Stimulated activated CD4-positive, alpha-beta T cell treated with anti-CD3 and anti-CD28 coated beads, Interleukin-1b, Interleukin-23, amount 100 ng/mL, for 1 hour (primary cell): ENCODE measurements at places on chromosomes 4 and X.

DNA sequence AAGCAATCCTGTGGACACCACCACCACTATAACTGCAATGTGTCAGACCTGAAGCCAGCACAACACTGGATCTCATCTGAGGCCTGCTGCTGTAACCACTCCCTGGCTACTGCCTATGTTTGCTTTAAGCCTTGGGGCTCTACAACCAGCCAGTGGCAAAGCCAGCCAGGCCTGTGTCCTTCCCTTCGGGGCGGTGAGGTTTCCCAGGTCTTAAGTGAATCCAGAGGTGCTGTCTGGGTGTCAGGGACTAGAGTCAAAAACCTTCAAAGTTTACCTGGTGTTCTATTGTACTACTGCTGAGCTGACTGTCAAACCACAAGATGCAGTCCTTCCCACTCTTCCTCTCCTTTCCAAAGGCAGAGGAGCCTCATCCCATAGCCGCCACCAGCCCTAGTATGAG lies 750.5 kb downstream of the FAM133A start:
- DNase-seq, result no peak

GRCh38 chrX:96792047-96792446 lies 91.7 kb upstream of the RPA4 start:
- DNase-seq, result no peak

GRCh38 chr4:13701937-13702446 lies 74.5 kb upstream of the BOD1L1 start:
- no peak for DNase-seq

DNA sequence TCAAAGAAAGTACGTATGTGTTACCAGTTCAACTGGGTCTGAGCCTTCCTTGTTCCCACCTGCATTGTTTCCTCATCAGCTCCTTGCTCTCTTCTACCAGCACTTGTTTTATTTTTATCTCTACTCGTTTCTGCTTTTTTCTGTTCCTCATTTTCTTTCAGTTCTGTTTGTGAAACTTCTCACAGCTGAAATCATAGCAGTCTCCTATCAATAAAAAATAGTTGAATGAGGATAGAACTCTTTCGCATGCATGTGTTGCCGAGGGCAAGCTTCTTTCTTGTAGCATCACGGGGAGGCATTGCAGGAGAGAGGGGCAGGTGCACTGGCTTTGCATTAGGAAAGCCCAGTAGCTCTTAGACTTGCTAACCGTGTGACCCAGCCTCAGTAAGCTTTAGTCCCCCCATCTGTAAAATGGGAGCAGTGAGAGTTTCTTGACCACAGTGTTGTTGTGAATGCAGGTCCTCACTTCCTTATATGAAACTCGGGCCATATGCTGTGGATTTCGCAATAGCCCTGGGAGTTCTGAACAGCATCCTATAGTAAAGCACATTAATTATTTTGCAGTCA lies 24.7 kb downstream of the OFD1 start:
- DNase-seq, result no peak

GRCh38 chr4:175127314-175127713 lies 209.2 kb downstream of the ADAM29 start:
- no peak for DNase-seq

DNA sequence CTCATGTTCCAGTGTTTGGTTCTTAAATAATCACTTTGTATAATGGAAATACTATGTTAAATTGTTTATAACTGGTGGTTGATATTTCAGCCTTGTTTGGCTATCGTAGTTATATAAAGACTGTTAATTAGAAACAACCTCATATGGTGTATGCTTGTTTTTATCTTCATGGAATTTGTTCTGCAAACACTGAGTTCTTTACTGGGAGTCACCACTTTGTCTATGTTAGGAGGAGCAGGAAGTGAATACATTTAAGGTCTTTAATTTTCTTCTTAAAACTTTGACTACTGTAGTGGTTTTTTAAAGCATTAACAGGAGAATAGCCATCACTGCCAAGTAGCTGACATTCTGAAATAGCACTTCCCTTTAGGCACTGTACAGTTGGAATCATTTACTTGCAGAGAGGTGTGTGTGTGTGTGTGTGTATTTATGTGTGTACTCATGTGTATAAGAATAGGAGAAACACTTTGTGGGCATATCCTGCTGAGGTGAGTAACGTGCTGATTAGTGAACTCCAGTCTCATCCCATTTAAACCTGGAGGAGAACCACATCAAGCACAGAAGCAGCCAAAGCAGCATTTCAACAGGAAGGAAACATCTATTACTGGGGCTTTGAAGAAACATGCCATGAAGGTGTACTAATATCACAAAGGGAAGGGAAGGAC lies 37.8 kb downstream of the TET2 start:
- DNase-seq, result no peak

DNA sequence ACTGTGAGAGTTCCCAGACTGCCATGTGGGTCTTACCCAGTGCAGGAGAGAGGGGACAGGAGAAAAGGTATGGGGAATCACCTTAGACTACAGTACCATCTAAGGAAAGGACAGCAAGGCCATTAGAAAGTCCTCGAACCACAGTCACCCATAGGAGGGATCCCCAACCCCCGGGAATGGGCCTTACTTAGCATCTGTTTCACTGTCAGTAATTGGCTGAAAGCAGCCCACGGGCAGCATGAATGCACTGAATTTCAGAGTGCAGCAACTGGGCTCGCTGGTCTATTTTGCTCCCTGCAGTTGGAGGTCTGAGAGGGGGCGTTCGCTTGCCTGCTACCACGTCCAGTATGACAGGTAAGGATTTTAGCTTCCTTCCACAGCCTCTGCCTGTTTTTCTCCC lies 50.4 kb upstream of the KLHL8 start:
- no peak for DNase-seq

DNA sequence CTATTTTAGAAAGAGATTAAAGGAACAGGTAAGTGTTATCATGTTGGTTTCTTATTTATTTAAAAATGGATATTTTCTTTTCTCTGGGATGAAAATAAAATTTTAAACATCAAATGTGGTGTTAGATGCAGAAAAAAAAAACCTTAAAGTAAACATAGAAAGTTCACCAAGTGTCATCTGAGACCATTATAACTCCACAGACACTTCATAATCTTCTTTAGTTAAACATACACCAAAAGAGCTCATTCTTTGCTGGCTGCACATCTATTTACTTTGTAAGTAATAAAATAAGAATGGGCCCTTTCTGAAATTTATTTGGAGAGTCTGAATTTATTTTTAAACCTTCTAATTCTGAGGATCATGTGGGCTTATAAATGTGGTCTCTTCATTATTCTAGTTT lies 460.7 kb upstream of the CTSO start:
- no peak for DNase-seq

DNA sequence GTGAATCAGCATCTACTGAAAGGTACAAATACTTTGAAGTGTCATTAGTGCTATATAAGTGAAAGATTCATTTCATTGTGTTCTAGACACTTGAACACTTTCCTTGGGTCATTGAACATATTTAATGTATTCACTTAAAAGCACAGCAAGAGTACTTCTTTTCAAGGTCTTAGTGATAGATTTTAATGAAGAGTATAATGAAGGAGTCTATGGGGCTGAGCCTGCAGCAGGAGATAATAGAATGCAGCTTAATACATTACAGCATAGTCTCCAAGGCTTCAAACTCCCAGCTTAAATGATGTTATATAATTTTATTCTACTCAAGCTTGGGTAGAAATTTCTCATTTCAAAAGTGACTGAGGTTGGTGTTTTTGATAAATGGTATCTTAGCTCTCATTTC lies 66.1 kb upstream of the VEGFC start:
- no peak for DNase-seq

DNA sequence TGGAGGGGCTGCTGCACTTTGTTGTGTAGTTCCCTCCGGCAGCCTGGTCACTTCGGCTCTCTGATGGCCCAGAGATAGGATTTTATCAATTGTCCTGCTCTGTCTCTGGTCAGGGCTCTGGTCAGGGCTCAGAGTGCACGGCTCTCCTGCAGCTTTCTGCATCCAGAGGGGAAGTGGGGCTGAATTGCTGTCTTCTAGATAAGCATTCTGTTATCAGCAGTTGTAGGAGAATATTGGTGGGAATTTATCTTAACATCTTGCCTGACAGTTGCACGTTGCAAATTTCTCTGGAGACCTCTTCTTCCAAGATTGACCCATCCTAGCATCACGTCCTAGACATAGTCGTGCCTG lies 62.8 kb downstream of the FAM193A start:
- no peak for DNase-seq

- no peak for DNase-seq
These were observed 363.0 kb downstream of the FAT4 start for GRCh38 chr4:125677665-125678307.

- no peak for DNase-seq
These were observed 26.6 kb upstream of the SNCA start for GRCh38 chr4:89863533-89863932.

DNA sequence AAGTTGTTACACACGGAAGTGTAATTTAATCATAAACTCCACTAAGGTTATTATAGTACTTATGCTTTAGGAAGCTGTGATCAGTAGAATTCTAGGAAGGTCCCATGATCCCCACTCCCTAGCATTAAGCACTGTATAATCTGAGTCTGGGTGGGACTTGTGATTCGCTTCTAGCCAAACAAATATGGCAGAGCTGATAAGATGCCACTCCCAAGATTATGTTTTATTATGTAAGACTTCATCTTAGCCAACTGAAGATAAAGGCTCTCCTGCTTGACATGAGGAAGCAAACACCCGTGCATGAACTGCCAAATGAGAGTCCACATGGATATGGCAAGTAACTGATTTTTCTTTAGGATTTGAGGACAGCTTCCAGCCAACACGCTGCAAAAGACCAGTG lies 186.4 kb upstream of the NDST3 start:
- no peak for DNase-seq

DNA sequence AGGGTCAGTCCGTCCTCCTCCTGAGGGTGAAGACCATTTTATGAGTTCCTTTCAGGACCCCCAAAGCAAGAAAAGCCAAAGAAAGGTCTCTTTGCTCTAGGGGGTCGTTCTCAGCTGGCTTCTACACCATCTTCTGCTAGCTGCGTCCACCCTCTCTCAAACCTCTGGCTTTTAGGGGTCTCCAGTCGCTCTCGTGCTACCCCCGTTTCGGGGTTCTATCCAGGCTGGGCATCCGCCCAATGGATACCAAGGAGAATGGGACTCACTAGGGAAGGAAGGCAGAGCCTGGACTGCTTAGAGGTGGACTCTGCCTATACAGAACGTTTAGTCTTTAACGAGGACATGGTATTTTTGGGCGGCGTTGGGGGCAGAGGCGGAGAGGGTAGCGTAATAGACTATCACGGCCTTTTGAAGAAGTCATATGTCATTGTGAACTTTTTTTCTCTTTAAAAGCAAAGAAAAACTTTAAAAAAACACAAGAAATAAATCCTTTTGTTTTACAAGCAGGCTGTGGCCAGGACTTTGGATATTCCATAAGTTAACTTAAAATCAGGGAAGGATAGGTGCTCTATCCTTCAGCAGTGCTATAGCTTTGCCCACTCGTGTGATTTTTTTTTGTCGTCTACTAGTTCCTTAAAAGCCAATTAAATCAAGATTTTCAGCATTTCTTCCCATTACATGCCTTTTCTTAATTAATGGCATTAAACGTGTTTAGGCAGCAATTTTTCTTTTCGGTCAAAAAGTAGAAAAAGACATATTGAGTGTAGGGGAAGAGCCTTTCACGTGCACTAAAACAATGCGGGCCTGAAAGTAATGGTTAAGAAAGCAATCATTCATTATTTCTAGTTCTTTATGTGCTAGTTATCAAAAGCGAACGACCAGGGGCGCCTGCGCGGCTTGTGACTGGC lies 7.2 kb upstream of the PITX2 start:
- no peak for DNase-seq

- DNase-seq, result no peak
These were observed 147.7 kb downstream of the RBM46 start for GRCh38 chr4:154928640-154929257.

GRCh38 chr4:169226565-169226964 lies 44.2 kb downstream of the SH3RF1 start:
- DNase-seq, result no peak

- DNase-seq, result no peak
These were observed 68.4 kb downstream of the MAOB start for GRCh38 chrX:43813898-43814297.

DNA sequence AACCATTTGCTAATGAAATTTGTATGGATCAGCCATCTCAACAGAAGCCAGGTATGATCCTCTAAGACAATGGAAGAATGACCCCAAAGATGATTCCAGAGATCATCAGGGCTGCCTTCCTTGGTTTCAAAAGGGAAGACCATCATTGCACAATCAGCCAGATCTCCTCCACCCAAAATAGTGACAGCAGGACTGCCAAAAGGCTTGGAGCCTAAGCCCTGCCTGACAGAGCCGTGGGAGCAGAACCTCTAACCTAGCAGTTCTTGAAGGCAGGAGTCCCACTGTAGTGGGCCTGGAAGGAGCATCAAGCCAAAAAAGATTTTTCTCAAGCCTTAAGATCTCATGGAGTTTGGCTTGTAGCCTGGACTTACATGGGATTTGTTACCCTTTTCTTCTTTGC lies 226.0 kb downstream of the RASL11B start:
- no peak for DNase-seq

- DNase-seq, result no peak
These were observed 489.5 kb downstream of the STIM2 start for GRCh38 chr4:27350161-27350560.

DNA sequence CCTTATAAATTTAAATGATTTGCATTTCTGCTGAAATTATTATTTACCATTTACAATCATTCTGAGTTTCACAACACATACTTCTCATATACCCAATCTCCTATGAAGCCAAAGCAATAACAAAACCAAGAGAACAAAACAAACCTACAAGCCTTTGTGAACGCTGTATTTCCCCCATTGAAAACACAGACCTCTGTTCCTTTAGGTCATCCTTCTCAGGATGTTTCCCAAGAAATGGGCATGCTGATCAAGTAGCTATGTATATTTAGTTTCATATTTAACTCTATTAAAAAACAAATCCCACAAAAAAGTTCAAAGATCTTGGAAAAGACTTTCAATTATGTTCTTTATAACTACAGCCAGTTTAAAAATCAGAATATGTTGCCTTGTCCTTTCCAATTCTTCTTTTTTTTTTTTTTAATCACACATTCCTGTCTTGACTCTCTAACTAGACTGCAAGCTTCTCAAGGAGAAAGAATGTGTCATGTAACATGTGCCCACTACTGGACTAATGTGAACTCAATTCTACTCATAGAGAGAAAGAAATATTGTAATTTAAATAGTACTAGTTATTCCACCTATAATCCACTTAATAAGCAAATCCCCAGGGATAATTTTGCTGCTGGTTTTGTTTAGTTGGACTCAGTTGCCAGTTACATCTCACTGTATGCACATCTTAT lies 84.3 kb upstream of the PRSS48 start:
- no peak for DNase-seq

DNA sequence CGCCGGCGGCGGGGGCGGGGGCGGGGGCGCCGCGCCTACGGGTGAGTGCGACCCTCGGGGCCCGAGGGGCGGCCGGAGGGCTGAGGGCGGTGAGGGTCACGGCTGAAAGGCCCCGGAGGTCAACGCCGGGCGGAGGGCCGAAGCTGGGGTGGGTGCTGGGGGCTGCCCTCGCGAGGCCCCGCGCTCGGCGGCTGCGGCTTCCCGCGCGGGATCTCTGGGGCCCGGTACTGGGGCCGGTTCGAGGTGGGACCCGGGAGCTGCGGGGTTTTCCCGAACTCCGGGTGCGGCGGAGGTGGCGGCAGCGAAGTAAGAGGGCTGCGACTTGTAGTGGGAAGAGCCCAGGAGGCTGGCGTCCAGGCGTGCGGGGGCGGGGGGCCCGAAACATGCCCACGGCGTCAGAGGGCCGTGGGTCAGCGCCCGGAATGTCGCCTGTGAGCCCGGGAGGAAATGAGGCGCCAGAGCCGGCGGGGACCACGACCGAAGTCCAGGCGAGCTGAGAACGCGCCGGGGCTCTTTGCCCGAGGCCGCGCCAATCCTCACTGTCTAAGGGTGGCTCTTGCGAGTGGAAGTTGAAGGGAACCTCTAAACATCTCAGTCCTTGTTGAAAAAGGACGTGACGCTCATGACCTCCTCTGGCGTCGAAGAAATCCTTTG lies 407 bp downstream of the IL13RA1 start:
- no peak for DNase-seq
